ENCODE measurements at places on chromosomes 3 and 15.

DNA sequence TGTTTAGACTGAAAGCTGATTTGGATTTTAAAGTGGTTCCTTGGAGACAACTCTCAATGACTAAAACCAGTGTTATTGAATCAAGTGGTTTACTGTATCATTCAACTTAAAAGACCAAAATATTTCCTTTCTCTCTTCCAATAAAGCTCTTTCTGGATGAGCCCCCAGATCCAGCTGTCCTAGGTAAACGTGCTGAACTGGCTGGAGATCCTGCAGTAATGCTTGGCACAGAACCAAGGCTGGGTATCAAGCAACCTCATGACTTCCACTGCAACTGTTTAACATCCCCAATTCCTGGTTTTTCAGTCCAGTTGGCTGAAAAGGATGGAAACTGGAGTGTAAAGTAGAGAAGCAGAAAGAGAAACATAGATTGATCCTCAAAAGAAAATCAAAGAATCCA lies 28.9 kb downstream of the SEC22C start:
- DNase-seq, result no peak

DNA sequence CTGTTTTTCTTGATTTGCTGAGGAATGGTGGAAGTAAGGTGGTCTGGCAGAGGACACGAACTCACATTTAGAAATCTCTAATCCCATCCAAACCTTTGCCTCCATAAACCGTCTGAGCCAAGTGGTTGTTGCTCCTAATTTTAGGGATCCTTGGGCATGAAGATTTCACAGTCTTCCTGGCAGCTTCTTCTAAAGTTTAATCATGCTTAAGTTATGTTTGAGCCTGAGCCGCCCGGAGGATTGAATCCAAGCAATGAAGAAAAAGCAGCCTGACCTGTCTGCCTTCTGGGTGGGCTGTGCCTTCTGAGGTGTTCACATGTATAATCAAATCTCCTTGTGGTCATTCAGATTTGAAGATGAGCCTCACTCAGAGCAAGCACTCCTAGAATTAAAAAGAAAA lies 249.0 kb downstream of the CD47 start:
- no peak for DNase-seq

DNA sequence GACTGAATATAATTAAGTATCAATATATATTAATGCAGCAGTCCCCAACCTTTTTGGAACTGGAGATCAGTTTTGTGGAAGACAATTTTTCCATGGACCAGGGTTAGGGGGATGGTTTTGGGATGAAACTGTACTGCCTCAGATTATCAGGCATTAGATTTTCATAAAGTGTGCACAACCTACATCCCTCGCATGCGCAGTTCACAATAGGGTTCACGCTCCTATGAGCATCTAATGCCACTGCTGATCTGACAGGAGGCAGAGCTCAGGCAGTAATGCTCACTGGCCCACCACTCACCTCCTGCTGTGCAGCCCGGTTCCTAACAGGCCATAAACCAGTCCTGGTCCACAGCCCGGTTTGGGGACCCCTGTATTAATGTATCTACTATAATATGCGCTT lies 95.6 kb downstream of the ULK4 start:
- DNase-seq, result no peak

GRCh38 chr15:78056714-78057269 lies 20.7 kb downstream of the TBC1D2B start:
- no peak for DNase-seq

DNA sequence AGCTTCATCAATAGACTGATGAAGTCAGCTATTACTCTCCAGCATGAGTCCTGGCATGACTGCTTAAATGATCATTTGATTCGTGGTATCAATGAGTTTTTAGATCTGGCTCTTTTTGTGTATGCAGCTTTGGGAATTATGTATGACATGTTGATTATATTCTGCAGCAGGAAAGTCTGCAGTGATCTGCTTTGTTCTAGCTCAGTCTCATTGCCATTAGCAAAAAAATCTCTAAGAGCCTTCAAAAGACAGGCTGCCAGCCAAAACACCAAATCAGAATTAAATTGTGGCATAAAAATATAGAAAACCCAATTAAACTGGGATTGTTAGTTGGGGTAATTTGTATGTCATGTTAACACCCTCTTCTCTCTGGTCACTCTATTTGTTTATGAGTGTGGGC lies 1021.0 kb upstream of the SEMA6D start:
- no peak for DNase-seq

- no peak for DNase-seq
Measured at GRCh38 chr3:116912116-116912515, 202.5 kb downstream of the TUSC7 start.

GRCh38 chr3:10723991-10724390 lies 92.0 kb upstream of the SLC6A11 start:
- no peak for DNase-seq

GRCh38 chr15:96344060-96344705 lies 13.7 kb downstream of the NR2F2 start:
- no peak for DNase-seq

- DNase-seq, result no peak
Measured at GRCh38 chr15:72197041-72197459, 537 bp downstream of the GRAMD2A start.

Data from fibroblast of gingiva (primary cell).